Stimulated activated CD4-positive, alpha-beta T cell treated with anti-CD3 and anti-CD28 coated beads, Interleukin-2, amount 100 ng/mL, for 4 hours (primary cell): ENCODE measurements at places on chromosomes 7 and 10.

DNA sequence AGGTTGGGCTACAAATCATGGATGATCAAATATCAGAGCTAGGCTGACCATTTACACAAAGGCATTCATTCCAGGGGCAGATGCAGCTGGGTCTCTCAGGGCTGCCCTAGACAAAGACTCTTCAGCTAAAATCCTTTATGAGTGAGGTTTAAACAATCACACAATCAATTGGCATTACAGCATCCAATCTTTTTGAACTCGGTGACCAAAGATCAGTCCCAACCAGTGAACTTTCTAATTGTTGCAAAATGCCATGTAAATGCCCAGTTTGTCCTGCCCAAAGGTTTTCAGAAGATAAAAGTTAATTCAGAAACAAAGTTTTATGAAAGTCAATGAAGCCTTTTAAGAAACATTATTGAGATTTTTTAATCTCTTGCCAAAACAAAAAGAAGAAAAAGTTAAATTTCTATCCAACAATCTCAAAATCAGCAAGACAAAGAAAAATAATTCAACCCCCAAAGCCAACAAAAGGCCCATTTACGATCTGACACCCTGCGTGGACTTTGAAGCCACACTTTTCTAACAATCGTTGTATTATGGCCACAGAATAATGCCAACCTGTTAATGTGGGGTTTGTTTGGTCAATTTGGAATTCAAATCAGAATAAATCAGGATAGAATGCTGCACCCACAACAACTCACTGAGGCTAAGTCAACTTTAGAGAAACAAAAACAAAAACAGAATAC lies 40.9 kb downstream of the GPR37 start:
- DNase-seq, result no peak

DNA sequence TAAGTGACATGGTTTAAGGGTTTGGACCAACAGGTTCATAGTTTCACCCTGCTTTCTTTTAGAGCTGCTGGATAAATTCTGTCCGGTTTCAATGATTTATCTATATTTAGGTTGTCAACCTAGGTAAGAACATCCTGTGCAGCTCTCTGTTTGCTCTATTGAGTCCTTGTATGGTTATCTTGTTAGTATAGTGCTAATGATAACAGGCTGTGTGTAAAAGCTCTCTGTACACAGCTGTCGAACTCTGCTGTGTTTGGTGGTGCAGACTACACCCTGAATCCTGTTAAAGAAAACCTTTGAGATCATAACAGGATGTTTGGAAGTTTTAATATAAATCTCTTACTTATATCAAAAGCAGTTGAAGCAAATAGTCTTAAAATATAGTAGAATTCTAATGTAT lies 219.2 kb downstream of the SDK1 start:
- DNase-seq, result no peak

GRCh38 chr10:116271593-116272439 lies 1.2 kb downstream of the GFRA1 start:
- no peak for DNase-seq

GRCh38 chr7:91373111-91373800 lies 109.0 kb downstream of the FZD1 start:
- no peak for DNase-seq

GRCh38 chr7:41967156-41967555 lies 264.3 kb upstream of the INHBA start:
- no peak for DNase-seq

GRCh38 chr7:69635555-69636185 lies 37.4 kb downstream of the AUTS2 start:
- DNase-seq, result no peak

DNA sequence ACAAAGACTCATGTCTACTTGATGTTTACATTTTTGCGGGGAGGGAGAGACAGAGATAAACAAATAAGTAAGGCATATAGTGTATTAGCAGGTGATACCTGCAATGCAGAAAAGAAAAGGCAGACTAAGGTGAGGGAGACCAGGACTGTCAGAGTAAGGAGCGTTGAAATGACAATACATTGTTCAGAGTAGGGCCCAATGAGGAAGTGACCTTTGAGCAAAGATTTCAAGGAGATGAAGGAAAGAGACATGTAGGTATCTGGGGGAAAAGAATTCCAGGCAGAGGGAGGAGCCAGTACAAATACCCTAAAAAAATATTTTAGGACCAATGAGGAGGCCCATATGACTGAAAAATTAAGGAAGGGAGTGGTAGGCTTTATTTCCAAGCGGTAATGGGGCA lies 162.7 kb upstream of the PRSS1 start:
- DNase-seq, result no peak

DNA sequence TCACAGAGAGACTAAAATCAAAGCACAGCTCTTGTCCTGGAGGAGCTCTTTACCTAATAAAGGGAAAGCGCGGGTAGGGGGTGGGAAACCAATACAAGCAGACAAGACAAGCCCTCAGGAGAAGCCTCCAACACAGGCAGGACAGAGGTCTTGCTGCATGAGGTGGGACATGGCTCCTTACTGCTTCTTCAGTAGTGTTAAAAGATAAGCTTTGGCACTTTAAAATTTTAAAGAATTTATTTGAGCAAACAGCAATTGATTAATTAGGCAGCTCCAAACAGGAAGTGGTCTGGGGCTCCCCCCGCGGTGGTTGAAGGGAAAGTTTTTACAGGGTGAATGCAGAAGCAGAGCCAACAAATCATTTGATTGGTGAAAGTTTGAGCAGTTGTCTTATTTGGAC lies 50.3 kb upstream of the MACC1 start:
- DNase-seq, result no peak

- DNase-seq, result no peak
Measured at GRCh38 chr7:145123502-145123901, 287.6 kb upstream of the TPK1 start.

- DNase-seq, result no peak
Measured at GRCh38 chr10:26386781-26387180, 51.4 kb upstream of the APBB1IP start.

- no peak for DNase-seq
Measured at GRCh38 chr7:122914812-122915211, 28.6 kb upstream of the CADPS2 start.

DNA sequence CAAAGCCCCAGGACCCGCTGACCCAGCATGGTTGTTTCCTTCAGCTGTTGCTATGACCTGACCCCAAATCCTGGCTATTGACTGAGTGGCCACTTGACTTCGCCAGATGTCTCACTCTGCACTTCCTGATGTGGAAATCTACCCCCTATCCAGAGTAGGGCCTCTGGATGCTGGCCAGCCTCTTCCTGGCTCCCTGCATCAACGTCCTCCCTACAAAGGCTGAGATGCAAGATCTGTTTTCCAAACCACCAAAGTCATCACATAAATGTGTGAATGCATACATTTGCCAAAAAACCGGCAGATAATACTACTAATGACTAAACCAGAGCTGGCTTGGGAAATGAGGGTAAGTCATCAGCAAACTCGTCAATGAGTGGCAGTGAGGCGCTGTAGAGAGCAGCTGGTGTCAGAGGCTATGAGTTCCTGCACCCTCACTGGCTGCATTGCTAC lies 70.4 kb downstream of the PYROXD2 start:
- no peak for DNase-seq

GRCh38 chr10:31393844-31394243 lies 74.8 kb downstream of the ZEB1 start:
- no peak for DNase-seq

DNA sequence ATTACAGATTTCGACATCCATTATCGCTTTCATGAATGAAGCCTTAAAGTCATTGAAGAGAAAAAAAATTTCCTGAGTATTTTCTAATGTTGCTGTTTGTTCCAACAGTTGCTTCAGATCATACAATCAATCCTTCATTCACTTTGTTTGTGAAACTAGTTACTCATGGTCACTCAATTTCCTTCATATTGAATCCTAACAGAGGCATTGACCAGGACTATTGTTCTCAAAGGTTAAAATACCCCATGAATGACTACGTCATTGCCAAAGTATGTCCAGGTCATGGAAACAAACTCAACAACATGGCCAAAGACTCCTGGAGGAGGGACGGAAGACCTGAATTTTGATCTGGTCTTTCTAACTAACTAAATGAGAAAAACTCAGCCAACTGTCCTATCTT lies 54.0 kb upstream of the ABCB5 start:
- no peak for DNase-seq

GRCh38 chr7:30927559-30927958 lies 15.9 kb downstream of the AQP1 start:
- no peak for DNase-seq

- DNase-seq, result no peak
Measured at GRCh38 chr10:118592675-118593330, 2.6 kb downstream of the PRLHR start.

DNA sequence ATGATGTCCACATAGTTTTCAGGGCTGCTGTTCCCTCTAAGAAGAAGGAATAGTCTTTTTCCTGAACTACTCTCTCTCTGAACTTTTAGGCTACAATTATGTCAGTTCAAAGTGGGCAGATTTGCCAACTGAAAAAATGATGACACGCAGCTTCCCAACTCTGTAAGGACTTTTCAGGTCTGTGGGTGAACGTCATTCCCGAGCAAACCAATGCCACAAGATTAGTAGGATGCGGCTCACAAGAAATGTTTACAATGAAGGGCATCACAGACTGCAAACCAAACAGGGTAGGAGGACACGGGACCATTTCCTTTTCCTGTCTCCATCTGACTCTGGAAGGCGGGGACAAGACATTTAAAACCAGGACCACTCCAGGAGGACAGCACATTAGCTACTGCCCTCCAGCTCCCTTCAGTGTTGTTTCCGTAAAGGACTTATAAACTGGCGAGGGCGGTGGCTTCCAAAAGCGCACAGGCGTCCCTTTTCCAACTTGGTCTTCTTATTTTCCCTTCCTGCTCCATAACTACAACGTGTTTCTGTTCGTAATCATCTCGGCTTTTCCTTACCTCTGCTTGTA lies 539 bp upstream of the MKLN1 start:
- no peak for DNase-seq
